ENCODE measurements at places on chromosomes 3 and 15. TPM values are rescaled to one million over a fixed set of nuclear protein-coding genes. Genes with fewer than 3 reads are reported as not detected.

GRCh38 chr3:105177576-105177975 lies 189.1 kb upstream of the ALCAM start:
- no peak for DNase-seq

DNA sequence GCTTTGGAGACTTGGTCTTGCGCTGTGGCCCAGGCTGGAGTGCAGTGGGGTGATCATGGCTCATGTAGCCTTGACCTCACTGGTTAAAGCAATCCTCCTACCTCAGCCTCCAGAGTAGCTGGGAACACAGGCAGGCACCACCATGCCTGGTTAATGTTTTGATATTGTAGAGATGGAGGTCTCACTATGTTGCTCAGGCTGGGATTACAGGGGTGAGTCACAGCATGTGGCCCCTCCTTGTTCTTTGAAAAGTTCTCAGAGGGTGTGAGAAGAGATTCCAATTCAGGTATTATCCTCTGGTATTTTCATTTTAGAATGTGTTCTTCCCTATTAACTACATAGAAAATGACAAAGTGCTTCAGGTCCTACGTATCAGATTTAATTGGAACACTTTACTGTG lies 51.9 kb upstream of the RPL32 start:
- no peak for DNase-seq

DNA sequence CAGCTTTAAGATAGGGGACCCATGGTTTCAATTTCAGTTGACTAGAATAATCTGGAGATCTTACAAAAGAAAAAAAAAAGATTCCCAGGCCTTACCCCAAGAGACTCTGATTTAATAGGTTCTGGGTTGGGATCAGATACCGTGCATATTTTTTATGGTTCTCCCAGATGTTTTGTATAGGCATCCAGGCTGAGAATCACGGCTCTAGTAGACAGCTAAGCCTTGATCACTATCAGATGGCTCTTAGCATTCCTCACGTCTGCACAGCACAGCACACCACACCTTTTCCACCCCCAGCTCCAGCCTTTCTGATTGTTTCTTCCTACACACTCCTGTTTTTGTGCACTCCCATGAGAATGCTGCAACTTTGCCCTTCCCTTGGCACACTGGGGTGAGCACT lies 40.8 kb downstream of the TMEM45A start:
- no peak for DNase-seq

- no peak for DNase-seq
Observed at GRCh38 chr3:53807117-53807810, 39.0 kb downstream of the CHDH start.

GRCh38 chr3:33947272-33948195 lies 149.1 kb downstream of the PDCD6IP start:
- no peak for DNase-seq

DNA sequence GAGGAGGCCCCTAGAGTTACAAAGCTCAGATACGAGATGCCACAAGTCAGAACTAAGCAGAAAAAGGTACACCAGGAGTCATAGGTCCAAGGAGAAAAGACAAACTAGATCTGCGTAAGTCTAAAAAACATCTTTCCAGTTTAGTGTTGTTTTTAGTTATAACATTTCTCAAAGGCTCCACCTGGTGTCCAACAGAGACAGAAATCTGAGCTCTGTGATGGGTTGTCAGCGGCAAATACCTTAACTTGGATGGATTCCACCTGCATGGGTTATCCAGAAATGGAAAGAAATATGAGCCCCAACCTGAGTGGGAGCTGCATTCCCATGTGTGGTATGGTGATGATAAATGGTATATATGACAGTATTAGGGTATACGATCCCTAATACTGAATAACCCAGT lies 238.6 kb upstream of the CHRM5 start:
- peak; percentile 34 for DNase-seq

Gene ATG3
- total RNA-seq, result 62.4 TPM

DNA sequence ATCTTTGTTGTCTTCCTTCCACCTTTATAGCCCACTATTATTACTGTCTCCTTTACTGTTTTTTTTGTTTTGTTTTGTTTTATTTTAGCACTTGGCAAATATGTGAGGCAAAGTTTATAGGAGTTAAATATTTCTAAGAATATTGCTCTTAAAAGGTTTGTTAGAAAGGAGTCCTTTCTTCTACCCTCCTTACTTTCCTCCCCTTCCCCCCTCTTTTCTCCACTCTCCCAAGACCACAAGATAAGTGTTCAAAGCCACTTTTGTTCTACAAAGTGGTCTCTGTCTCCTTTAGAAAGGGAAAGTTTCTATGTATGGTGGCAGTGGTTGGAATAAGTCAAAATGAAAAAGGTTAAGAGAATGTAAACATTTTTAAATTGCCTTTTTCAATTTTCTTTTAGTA lies 130.7 kb upstream of the TSC22D2 start:
- no peak for DNase-seq

Gene CAMK2N2
- total RNA-seq, result not detected
